Cardiac septum (tissue), 1 donor: ENCODE measurements at places on chromosomes 7 and 10.

DNA sequence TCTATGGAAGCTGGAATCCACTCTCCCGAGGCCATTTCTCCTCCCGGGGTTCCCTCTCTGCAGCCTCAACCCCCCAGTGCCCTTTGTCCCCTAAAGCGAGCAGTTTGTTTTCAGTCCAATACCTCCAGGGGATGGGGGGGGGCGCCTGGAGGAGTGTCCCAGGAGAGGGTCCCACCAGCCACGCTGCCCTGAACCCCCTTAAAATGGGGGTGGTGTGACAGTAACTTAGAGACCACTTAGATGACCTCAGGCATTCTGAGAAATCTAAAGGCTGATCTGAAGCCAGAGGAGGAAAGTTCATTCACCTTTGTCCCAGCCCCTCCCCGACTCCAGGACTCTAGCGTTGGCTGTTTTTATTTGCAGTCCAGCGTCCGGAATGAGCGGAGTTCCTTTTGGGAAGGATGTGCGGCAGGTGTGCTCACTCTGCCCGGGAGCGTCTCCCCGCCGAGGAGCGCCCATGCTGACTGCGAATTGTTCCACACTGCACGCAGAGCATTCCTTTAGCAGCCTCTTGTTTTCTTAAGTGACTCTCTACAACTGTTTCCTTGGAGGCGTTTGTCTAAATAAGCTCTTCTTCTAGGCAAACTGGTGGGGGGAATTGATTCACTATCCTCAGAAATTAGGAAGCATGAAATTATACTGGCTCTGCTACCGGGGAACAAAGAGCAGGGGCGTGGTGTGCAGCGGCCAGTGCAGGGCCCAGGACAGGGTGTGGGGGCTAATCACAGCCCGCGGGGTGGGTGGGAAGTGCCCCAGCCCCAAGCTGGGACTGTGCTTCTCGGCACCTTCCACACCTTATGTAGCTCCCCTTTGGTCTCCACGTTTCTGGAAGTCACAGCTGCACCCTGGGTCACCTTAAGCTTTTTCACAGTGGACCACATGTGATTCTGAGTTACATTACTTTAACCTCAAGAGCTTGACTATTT, 46.3 kb downstream of the SYPL1 start:
- no peak for DNase-seq

GRCh38 chr10:48623607-48624132, 18.8 kb upstream of the ARHGAP22 start:
- peak; percentile 43 for DNase-seq

GRCh38 chr10:7264313-7264756, 146.5 kb downstream of the SFMBT2 start:
- no peak for DNase-seq

GRCh38 chr7:80218723-80219122, 84.1 kb downstream of the GNAI1 start:
- DNase-seq: no peak

DNA sequence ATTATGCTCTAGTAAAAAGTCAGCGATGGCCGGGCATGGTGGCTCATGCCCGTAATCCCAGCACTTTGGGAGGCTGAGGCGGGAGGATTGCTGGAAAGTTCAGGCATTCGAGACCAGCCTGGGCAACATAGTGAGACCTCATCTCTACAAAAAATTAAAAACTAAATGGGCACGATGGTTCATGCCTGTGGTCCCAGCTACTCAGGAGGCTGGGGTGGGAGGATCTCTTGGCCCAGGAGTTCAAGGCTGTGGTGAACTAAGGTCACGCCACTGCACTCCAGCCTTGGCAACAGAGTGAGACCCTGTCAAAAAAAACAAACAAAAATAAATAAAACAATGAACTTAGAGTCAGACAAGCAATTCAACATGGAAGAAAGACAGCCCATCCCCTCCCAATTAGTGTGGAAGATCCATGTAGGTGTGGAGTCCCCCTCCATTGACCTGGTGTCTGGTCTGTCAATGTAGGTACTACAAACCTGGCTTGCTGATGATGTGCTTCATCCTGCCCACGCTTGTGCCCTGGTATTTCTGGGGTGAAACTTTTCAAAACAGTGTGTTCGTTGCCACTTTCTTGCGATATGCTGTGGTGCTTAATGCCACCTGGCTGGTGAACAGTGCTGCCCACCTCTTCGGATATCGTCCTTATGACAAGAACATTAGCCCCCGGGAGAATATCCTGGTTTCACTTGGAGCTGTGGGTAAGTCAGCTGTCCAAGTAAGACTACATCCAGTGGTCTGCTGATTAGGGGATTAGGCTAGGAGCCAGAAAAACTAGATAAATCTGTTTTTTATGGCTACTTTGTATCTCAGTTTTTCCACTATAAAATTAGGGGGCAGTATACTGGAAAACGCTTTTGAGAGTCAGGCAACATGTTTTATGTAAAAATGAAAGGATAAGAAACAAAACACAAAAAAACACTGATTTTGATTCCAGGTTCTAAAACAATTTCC, 9.3 kb downstream of the SCD start:
- DNase-seq: peak; percentile 57

GRCh38 chr7:80622541-80622940, 15.9 kb upstream of the CD36 start:
- DNase-seq: no peak

DNA sequence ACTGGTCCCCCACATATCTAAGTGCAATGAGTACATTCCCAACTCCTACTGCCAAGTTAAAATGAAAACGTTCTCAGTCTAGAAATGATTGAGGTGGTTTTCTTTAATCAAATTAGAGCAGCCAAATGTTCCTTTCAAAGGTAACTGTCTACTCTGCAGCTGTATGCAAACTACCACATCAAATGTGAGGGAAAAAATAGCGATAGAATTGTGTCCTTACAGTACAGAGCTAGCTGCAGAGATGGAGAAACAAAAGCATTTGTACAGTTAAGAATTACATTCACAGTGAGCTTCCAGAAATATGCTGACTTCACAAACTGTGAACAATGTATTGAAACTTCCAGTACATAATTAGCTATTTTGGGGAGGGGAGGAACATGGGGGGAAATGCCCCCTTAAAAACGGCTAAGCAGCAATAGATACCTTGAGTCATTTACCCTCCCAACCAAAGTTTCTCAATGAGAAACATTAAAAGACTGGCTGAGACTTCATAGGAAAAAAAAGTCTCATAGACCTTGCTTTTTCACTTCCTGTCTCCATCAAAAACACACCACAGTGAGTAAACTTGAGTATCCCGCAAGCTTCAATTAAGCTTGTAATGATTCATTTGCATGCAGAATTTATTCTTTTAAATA, 22.9 kb downstream of the CDK6 start:
- no peak for DNase-seq

GRCh38 chr10:1175956-1176565, 119.9 kb downstream of the WDR37 start:
- peak; percentile 69 for DNase-seq

DNA sequence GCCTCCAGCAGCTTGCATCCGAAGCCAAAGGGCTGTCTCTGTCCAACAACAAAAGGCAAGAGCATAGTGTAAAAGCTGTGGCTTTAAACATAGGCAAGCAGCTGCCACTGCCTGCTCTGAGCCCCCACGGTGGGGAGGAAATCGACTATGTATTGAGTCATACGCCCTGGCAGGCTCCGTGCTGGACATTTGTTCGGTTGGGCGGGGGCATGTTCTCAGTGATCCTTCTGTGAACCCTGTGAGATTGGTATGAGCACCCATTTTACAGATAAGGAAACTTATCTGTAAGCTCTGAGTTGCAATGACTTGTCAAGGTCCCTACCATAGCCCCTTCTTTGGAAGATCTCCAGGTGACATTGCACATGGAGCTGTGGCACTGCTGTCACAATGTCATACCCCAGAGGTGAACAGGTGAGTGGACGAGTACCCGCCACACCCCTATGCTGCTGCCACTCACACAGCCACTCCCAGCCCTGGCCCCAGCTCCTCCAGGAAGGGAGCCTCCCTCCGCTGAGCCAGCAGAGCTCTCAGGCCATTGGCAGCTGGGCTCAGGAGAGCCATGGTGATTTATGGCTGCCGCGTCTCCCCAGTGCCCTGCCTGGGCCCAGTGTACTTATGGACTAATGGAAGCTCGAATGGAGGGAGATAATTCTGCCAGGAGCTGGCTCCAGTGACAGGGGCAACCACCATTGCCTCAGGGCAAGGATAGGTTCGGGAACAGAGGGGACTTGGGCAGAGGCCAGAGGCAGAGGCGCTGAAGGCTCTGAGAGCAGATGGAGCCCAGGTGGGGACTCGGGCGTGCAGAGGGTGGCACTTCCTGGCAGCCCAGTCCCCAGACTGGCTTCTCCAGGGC, 43.7 kb downstream of the UNC5B start:
- no peak for DNase-seq

DNA sequence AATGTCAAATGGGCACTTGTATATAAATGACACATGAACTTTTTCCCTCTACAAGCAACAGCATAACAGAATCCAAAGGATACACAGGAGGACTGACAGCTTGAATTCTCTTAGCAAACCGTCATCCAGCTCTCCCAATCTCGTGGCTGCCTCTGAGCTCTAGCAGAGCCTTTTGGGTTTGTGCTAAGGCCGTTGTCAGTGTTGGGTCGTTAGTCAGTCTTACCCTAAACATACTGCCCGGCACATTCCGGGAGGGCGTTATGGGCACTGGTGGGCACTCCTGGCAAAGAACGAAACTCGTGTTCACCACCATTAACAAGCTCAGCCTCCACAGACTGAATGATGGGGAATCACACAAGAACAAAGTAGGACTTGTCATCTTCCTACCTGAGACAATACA, 19.6 kb upstream of the ENO4 start:
- DNase-seq: peak; percentile 55

DNA sequence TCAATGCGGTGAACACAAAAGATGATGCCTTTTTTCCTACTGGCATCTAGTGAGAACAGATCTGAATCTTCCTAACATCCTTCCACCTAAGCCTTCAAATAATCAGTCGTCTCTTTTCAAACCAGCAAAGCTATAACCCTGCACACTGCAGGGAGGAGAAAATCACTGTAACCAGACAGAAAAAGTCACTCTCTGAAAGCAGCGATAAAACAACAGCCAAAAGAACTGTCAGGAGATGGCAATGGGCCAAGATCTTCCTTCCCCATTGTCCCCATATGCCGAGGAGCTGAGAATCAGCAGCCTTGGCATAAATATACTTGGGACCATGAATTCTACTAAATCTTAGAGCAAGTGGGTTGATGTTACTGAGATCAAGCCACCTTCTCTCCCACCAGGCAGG, 13.1 kb downstream of the FZD9 start:
- no peak for DNase-seq

GRCh38 chr10:3470191-3470590, 297.6 kb upstream of the PITRM1 start:
- DNase-seq: no peak

- no peak for DNase-seq
Observed at GRCh38 chr7:90320801-90321494, at the start of gene FAM237B. TSS of gene FAM237B (minus strand) at chr7:90321304. CDS start at chr7:90319748, 1,556 bp downstream.

- DNase-seq: no peak
Observed at GRCh38 chr10:14200698-14201544, 129.8 kb downstream of the FRMD4A start.

GRCh38 chr10:1947464-1948003, 210.2 kb upstream of the ADARB2 start:
- DNase-seq: no peak

- DNase-seq: no peak
Observed at GRCh38 chr7:37089972-37090371, 358.7 kb downstream of the ELMO1 start.

GRCh38 chr10:3323865-3324498, 151.4 kb upstream of the PITRM1 start:
- DNase-seq: no peak

DNA sequence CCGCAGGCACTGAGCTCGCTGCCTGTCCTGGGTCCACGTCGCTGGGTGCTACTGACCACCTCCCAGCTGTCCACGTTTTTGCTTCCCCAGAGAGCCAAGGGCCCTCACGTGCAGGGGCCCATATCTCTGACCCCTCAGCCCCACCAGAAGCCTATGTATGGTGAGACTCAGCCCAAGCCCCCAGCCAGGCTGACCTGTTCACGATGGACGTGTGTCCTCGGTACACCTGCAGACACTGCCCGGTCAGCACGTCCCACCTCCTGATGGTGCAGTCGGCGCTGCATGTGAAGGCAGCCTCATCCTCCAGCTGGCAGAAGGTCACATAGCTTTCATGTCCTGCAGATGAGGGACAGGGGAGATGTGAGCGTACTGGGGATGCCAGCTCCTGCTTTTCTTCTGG, 9.9 kb downstream of the WDR86 start:
- no peak for DNase-seq

DNA sequence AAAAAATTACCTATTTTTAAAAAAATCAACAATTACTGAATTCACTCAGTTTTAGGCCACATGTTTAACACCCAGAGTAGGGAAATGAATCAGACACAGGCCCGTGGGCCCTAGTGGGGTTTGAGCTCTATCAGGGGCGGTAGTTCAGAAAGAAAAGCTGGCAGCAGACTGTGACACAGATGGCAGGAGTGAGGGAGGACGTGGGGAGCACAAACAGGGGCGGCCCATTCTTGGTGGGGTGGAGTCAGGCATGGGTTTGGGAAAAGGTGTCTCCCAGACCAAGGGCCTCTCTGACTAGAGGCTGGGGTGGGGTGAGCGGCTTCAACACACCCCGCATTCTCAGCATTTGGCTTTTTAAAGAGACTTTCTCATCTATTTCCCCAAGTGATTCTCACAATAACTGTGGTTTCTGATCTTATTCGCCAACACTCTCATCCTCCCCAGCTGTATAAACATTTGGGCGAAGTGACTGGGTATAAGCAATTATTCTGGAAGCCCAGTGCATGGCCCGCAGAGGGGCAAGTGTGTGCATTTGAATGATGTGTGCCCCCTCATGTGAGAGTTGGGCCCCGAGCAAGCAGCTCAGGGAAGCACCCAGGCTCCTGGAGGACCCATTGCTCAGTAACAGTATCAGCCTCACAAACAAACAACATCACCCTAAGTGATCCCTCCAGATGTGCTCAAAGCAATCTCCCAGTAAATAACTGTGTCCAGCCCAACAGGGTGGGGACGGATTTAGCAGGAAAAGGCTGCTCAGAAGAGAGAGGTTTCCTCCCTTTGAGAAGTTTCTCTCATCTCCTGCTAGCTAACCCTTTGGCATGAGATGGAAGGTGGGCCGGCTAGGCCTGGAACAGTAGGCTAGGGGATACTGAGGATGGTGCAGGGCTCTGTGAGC, 437.6 kb upstream of the ZMIZ1 start:
- DNase-seq: no peak

- DNase-seq: no peak
Observed at GRCh38 chr7:85765698-85766298, 578.9 kb upstream of the SEMA3D start.

- no peak for DNase-seq
Observed at GRCh38 chr7:71780282-71780681, 631.9 kb downstream of the CALN1 start.

DNA sequence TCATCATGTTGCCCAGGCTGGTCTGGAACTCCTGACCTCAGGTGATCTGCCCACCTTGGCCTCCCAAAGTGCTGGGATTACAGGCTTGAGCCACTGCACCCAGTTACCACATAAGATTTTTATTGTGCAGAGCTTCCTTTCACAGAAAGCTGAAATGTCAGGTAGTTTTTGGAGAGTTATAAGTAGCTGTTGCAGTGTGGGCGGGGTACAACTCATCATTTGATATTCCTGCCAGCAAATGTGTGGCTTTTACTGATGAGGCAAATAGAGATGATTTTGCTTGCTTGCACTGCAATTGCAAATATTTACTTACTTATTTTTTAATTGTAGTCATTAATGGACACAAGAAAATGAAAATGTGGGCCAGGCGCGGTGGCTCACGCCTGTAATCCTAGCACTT, 32.4 kb downstream of the NKX2-3 start:
- DNase-seq: no peak
